Smooth muscle cell of trachea (primary cell): ENCODE measurements at places on chromosomes 1 and 21. TPM values are rescaled to one million over a fixed set of nuclear protein-coding genes. Genes with fewer than 3 reads are reported as not detected.

TGFBR3 gene
- 84.9 and 106 TPM in 2 replicates for total RNA-seq

BRDT gene
- not detected in 2 replicates for total RNA-seq

C8A gene
- under 0.01 TPM in 1 of 2 replicates, not detected in the other for total RNA-seq

CHD1L gene
- total RNA-seq: 39.5 and 58.9 TPM in 2 replicates

SLC35F3 gene
- under 0.01 TPM in 1 of 2 replicates, not detected in the other for total RNA-seq

DPYD gene
- 86.5 and 116 TPM in 2 replicates for total RNA-seq

CACNA1S gene
- total RNA-seq: not detected in 2 replicates

PIGM gene
- total RNA-seq: 4.3 and 4.9 TPM in 2 replicates

DMRTA2 gene
- total RNA-seq: 0.15 and 0.50 TPM in 2 replicates

SLC26A9 gene
- not detected in 2 replicates for total RNA-seq
